NCI-H1417 treated with DMSO at 0.1 percent for 48 hours (cell line): ENCODE measurements at places on chromosomes 11 and 22.

- DNase-seq = no peak
These were observed 42.9 kb upstream of the GLYATL2 start for GRCh38 chr11:58887452-58887851.

- DNase-seq = no peak
These were observed 1306.0 kb downstream of the TBC1D22A start for GRCh38 chr22:48068323-48068885.

DNA sequence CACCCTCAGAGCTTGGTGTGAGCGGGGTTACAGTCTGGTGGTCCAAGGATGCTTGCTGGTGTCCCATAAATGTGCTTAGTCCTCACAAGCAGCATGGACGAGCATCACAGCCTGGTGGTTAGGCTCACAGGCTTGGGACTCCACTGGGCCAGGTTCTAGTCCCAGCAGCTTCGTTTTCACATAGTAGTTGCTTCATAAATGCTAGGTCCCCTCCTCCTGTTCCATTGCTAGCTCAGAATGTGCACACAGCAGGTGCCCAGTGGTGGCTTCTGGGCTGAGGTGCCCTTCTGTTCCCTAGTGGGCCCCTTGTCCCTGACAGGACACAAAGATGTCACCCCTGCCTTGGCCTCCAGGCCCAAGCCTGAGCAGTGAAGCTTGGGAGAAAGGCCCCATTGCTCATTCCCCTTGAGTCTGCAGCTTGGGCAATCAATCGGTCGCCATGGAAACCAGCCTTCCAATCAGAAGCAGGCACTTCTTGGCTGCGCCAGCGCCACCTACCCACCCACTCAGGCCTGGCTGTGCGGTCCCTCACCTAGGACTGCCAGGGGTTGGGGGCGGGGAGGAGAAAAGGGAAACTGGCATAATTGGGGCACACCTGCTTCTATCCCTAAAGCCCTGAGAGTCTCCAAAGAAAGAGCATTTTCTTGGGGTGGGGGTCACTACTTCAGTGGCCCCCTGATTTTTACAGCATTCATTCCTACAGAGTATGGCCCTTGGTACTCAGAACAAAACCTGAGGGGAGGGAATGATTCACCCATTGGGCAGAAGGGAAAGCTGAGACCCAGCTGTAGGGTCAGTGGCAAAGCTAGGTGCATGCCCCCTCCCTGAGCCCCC is 48.1 kb downstream of the CYTH4 start:
- no peak for DNase-seq

GRCh38 chr11:23679981-23680380 is 816.9 kb upstream of the LUZP2 start:
- no peak for DNase-seq

GRCh38 chr22:48721395-48721669 is 1106.3 kb downstream of the BRD1 start:
- DNase-seq = no peak

DNA sequence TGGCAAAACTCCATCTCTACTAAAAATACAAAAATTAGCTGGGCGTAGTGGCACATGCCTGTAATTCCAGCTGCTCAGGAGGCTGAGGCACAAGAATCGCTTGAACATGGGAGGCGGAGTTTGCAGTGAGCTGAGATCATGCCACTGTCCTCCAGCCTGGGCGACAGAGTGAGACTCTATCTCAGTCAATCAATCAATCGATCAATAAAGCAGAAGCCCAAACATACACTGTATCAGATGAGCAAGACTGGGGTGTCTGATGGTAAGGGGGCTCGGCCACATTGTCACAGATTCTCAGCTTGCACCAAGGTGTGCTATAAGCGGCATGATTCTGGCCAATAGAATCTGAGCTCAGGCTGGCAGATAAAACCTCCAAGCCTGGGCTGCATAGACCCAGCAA is 261.1 kb downstream of the BUD13 start:
- DNase-seq = no peak
